ENCODE measurements at places on chromosomes 16 and 17.

GRCh38 chr17:27553019-27553511, 77.9 kb upstream of the LGALS9 start:
- DNase-seq: no peak

DNA sequence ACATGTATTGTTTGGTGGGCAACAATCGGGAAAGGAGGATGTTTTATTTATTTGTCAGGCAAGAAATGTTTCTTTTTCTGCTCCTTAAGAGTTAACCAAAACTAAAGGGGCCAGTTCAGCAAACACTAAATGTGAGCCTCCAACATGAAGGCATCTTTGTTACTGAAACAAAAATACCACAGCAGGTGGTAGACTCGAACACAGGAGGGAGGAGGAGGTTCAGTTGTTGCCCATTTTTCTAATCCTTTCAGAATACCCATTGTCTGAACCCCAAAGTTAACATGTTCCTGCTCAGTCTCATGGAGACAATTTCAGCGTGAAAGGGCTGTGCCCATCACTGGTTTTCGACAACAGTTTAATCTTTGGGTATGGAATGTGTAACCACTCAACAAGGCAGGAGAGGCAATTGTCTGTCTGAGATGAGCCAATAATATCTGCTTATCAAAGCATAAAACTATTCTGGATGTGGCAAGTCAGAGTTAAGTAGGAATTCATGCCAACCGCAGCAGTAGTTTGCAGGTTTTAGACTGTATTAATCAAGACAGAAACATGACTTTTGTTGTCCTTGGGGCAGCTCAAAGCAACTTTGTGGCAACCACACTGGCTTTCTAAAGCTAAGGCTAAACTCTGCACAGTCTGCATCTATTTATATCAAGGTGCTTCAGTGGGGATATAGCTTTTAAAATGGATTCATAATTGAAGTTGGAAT, 211.7 kb downstream of the FTO start:
- no peak for DNase-seq

- DNase-seq: no peak
Measured at GRCh38 chr17:61863801-61864126, 436 bp upstream of the BRIP1 start.

DNA sequence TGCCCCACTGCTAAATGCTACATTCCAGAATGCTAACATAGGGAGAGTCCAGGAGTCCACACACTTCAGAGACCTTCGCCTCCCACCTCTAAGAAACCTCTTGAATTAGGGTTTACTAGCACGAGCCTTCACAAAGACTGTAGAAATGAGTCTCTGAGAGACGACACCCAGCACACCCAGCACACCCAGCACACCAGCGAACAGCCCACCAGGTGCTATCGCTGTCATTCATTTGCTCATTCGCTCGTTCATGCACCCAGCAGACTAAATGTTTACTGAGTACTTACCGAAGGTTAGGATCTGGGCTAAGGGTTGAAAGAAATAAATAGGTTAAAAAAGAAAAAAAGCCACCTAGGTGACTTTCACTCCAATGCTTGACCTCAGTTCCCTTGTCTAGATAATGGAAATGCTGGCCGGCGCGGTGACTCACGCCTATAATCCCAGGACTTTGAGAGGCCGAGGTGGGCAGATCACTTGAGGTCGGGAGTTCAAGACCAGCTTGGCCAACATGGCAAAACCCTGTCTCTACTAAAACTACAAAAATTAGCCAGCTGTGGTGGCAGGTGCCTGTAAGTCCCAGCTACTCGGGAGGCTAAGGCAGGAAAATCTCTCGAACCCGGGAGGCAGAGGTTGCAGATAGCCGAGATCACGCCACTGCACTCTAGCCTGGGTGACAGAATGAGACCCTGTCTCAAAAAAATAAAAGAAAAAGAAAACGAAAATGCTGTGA, 100.8 kb downstream of the ADCY9 start:
- DNase-seq: no peak

DNA sequence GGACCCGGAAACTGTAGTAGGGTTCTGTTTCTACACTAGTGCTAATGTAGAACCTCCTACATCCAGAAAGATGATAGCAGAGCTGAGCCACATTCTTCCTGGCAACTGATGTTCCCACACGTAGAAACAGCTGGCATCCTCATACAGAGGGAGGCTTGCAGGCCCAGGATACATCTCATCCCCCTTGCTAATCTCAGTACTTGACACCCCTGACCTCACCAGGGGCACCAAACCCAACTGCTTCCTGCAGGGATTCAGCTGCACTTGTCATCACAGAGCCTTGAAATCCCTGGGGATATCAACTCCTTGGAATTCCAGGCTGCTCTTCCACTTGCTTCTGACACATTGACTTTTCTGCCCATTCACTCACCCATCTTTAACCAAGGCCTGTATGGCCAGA, 75.2 kb upstream of the HSBP1 start:
- DNase-seq: no peak

GRCh38 chr17:65542610-65543009, 18.8 kb downstream of the AXIN2 start:
- no peak for DNase-seq

GRCh38 chr16:57102888-57103851, 10.8 kb downstream of the CPNE2 start:
- DNase-seq: no peak

DNA sequence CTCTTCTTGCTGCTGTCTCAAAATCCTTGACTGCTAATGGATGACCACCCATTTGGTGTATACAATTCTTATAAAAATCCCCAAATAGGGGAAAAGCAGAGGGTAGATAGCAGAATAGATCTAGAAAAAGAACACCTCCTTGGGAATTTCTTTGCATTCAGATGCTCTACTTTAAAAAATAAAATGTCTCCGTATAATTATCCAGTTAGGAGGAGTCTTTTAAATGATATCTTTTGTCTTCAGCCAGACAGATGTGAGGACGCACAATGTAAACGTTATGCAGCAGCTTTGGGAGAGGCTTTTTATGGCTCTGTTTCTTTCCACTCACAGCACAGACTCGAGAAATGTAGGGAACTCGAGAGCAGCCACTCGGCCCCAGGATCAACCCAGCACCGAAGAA, 300.2 kb downstream of the IRF8 start:
- DNase-seq: no peak

DNA sequence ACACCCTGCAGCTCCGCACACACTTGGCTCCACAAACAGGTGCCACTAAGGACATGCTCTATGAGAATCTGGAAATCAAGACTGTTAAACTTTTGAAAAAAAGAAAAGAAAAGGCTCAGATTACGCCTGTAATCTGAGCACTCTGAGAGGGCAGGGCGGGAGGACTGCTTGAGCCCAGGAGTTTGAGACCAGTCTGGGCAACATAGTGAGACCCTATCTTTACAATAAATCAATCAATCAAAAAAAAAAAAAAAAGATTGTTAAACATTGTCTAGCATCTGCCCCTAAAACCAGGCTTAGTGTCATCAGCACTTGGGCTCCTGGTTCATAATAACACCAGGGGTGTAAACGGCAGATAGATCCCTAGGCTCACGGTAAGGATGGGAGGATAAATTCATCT, 37.5 kb upstream of the FAAP100 start:
- no peak for DNase-seq

DNA sequence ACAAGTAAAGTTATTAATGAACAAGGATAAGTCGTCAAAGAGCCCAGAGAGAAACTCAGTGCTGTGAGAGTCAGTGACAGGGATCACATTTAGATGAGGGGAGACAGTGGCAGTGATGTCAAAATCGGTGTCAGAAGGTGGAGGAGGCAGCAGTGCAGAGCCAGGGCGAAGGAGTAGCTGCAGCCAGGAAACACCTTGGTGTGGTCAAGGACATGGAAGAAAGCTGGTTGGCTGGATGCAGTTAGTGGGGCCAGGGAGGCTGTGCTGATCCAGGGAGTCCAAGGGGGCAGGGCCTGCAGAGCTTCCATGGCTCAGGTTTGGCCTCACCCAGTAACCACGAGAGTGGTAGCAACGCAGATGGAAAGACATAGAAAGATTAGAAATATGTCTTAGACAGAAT, 50.7 kb upstream of the ADORA2B start:
- DNase-seq: no peak

DNA sequence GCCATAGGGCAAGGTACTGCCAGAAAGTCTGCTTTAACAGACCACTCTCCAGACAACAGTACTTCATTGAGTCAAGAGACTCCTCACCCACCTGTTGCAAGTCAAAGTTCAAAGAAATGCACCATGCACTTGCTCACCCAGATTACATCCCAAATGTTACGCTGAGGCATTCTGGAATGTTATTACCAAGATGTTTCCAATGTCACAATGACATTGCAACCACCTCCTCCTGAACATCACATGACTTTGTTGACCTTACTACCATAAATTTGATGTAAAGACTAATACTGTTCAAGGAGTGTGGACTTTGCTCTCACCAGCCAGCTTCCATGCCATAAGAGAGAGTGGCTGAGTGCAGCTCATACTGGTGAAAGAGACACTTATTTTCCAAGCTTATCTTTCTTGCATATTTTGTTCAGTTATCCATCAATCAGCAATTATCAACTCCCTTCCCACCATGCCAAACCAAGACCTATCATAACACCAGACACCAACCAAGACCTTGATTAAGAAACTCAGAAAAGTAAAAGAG, 58.5 kb upstream of the BCAR1 start:
- DNase-seq: no peak

GRCh38 chr17:47800686-47801085, 20.9 kb downstream of the OSBPL7 start:
- no peak for DNase-seq

DNA sequence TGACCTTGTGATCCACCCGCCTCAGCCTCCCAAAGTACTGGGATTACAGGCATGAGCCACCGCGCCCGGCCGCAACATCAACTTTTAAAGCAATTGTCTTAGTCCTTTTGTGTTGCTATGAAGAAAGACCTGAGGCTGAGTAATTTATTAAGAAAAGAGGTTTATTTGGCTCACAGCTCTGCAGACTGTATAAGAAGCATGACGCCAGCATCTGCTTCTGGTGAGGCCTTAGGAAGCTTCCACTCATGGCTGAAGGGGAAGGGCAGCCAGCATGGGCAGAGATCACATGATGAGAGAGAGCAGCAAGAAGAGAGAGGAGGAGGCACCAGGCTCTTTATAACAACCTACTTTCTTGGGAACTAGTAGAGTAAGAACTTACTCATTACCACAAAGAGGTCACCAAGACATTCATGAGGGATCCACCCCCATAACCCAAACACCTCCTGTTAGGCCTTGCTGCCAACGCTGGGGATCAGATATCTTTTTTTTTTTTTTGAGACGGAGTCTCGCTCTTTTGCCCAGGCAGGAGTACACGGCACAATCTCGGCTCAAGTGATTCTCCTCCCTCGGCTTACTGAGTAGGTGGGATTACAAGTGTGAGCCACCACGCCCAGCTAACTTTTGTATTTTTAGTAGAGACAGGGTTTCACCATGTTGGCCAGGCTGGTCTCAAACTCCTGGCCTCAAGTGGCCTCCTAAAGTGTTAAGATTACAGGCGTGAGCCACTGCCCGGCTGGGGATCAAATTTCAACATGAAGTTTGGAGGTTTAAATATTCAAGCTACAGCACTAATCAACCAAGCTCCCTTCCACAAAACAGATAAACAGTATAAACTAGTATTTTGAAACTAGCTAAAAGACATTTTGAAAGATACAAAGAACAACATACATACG, 21.4 kb upstream of the GPT2 start:
- no peak for DNase-seq

- no peak for DNase-seq
Measured at GRCh38 chr17:60249290-60249826, 99.6 kb downstream of the CA4 start.

DNA sequence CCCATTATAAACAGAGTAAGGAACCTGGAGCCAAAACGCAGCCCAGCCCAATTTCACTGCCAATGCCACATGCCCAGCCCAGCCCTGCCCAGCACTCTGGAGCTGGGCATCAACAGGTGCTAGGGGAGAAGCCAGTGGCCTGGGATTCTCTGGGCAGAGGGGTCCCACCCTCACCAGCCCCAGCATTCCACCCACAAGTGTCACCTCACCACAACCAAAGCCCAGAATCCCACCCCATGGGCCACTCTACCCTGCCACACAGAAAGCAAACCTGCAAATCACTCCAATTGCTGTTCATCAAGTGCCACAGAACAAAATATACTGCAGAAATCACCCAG, 102.5 kb upstream of the CDH5 start:
- DNase-seq: no peak

DNA sequence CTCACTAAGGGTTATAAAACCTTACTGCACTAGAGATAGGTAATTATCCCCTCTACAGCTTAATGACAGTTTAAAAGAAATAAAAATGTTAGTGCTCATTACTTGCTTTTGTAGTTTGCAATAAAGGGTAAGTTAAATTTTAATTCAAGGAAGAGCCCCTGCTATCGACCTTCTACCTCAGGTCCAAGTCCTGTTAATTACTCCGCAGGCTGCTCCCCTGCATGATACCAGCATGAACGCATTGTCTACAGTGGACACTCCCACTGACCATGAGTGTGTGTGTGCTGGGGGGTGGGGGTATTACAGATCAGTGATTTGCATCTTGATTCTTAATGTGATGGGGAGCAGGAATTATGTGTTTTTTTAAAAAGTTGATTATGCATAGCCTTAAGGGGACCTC, 103.1 kb downstream of the AATF start:
- DNase-seq: no peak

GRCh38 chr17:58289869-58290268, 9.1 kb upstream of the MPO start:
- DNase-seq: no peak

DNA sequence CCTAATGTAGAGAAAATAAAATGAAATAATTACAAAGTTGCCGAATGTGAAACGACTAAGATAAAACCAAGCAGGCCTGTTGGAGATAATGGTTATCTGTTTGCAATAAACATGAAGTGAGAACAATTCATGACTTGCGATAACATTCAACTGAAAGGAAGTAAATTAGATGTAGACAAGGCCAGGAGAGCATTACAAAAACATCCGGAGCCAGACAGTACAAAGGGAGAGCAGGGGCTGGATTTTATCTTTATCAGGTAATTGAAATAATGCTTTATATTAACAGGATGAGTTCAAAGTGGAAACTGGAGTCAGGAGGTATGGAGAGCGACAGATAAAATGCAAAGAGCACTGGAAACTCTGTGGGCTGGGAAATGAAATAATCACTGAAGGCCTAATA, 265.6 kb upstream of the GOT2 start:
- DNase-seq: peak; percentile 0

DNA sequence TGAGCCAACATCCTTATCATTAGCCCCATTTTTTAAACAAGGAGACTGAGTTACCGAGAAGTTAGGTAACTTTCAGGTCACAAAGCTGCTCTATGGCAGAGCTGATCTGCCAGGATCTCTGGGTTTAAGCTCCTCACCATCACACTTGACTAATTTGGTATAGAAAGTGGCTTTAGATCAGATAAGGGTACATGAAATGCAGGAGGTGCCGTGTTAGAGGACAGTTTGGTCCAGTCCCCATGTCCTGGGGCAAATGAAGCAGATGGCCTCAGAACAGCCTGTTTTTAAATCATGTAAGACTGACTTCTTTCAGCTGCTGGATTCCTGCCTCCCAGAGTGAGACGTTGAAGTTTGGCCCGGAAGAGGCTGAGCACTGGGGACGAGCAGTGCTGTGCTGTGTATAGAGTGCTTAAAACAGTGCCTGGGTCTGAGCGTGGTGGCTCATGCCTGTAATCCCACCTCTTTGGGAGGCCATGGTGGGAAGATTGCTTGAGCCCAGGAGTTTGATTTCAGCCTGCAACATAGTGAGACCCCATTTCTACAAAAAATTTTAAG, 187.0 kb upstream of the CACNG3 start:
- peak; percentile 7 for DNase-seq
